SJCRH30 (cell line): ENCODE measurements at places on chromosomes 4 and X.
A peak's percentile ranks its signal among the peaks of the same experiment; 100 is the strongest.

DNA sequence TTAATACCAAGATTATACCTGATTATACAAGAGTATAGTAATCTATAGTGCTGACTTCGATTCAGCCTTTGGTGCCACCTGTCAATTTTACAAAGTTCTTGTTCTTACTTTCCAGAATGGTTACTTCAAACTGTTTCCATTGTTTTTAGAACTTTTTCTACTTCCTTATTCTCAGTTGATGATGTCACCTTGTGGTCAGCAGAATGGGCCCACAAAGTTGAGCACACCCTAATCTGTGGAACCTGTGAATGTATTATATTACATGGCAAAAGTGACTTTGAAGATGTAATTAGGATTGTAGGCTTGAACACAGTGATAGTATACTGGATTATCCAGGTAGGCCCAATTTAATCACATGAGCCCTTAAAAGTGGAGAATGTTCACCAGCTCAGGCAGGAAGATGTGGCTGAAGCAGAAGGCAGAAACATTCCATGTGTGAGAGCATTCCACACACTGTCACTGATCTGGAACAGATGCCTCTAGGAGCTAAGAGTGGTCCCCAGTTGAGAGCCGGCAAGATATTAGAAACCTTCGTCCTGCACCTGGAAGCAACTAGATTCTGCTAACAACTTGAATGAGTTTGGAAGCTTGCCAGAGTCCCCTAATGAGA, 6.3 kb upstream of the SGMS2 start:
- no peak for DNase-seq

GRCh38 chr4:141702472-141703182, 66.2 kb downstream of the IL15 start:
- DNase-seq, result peak; percentile 98

GRCh38 chr4:87009095-87009648, 74.4 kb downstream of the AFF1 start:
- DNase-seq, result no peak

DNA sequence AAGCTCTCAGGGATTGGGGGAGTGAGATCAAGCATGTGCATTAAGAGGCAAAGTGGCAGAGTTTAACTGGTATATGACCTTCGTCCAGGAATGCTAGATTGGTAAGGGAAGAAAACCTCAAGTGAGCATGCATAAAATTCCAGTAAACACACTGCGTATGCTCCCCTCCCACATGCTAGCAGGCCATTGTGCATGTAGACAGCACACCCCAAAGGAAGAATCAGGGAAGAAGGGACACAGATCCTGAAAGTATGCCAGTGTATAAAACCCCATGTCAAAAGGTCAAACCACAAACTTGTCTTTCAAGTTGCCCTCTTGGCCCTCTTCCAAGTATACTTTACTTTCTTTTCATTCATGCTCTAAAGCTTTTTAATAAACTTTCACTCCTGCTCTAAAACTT, 405.2 kb upstream of the CNKSR2 start:
- DNase-seq, result peak; percentile 33

- DNase-seq, result no peak
These were observed 31.2 kb upstream of the UXT start for GRCh38 chrX:47690175-47690574.

GRCh38 chrX:23726191-23726590, 16.9 kb downstream of the ACOT9 start:
- no peak for DNase-seq

DNA sequence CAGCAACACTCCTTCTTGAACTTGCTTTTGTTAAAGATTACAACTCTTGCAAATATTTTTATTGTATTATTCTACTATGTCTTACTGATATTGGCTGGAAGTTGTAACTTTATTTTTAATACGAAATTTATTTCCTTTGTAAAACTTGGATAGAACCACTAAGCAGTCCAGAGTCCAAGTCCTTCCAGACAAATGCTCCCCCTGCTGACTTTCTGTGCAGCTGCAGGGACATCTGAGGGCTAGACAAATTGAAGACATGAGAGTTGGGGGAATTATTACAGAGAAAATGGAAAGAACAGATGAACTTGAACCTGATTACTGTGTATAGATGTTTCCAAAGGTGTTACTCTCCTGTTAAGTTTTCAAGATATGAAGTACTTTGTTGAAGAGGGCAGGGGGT, 238.8 kb downstream of the GRIA3 start:
- peak; percentile 7 for DNase-seq

DNA sequence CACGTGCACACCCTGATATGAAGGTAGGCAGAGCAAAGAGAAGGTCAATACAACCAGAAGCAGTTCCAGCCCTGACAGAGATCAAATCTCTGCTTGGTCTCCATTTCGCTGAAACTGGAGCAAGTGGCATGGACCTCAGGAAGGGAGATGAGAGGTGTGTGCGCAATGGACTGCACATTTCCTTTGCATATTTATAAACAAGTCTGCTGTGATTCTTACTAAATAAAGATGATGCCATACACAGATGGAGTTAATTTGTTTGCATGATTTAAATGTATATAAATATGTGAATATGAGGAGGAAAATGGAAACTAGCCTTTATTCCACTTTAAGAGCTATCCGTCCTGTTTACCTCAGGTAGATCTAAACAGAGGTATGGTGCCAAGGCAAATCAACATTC, 2.1 kb upstream of the SCRG1 start:
- DNase-seq, result no peak

DNA sequence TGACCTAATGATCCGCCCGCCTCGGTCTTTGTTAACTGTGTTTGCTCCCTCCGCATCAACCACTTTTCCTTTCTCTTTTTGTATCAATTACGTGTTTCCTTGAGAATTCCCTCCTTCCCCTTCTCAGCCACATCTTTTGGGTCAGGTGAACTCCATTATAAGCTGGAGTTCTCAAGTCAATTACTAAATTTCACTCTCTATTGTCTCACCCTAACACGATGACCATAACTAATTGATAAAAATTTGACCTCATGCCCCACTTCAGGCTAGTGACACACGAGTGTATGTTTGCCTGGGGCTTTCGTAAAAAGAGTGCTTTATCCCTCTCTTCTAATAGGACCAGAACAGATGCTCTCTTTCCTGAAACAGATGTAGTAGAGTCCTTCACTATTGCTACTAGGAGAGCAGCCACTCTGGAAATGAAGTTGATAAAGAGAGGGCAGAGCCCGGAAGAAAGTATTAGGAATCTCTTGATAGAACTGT, 403.6 kb upstream of the ANXA10 start:
- peak; percentile 71 for DNase-seq

- no peak for DNase-seq
These were observed 23.3 kb downstream of the MECP2 start for GRCh38 chrX:154074199-154074598.

GRCh38 chr4:4719436-4719835, 140.0 kb upstream of the MSX1 start:
- DNase-seq, result peak; percentile 11

GRCh38 chr4:89171176-89171805, 60.0 kb downstream of the TIGD2 start:
- no peak for DNase-seq

DNA sequence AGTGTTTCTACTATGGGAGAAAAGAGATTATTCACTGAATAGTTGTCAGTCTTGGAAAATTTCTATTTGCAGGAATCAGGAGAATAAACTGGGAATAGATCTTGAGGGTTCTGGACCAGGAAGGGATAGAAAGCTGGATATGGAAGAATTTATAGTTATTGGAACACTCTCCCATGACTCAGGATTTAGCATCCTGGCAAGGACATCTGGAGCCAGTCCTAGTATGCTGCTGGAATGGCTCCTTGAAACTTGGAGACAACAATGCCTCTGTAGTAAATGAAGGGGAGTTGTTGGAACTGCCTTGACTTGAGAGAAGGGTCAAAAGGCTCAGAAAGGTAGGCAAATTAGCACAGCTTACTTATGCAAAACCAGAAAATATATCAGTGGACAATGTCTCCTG, 23.5 kb upstream of the THOC2 start:
- DNase-seq, result no peak

DNA sequence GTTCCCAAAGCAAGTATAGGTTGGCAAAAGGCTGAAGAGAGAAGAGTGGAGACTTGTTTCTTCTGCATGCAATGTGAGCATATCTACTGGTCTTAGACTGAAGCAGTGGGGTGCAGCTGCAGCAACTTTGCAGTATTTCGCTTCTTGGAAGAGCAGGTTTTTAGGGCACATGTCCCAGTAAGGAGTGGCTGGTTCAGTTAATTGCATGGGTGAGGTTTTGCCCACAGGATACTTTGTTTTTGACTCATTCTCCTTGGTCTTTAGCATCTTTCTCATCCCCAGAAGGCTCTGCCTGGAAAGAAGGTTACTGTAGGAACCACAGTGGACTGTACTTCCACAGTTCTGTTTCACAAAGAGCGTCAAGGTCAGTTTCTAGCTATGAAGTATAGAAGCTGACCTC, 68.0 kb upstream of the NR3C2 start:
- DNase-seq, result no peak

DNA sequence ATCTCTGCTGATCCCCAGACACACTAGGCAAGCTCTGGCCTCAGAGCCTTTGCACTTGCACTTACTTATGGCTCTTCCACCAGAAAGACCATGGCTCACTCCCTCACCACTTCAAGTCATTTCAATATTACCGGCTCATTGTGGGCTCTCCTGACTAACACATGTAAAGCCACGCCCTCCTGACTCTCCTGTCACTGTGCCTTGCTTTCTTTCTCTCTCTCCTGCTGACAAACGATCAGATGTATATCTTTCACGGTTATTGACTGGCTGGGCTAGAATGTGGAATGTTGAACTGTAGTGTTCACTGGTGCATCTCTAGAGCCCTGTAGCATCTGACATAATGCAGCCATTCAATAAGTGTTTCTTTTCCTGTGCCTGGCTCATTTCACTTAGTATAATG, 425.1 kb downstream of the RAB28 start:
- no peak for DNase-seq

GRCh38 chr4:13515268-13515667, 29.0 kb downstream of the NKX3-2 start:
- no peak for DNase-seq

DNA sequence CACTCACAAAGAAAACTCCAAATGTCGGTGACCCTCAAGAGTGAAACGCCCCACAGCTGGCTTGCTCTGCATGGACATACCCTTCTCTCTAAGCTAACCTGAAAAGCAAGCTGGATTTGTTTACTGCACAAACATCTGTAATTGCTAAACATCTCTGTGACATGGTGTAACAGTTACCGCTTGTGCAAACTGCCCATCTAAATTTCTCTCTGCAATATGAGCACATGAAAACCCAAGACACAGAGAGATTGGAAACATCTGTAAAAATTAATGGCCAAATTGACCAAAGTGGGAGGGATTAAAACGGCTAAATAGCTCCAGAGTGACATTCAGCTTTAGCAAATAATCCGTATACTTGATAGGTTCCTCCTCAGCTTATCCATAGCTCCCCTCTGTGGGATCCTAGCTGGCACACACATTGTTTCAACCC, 155.0 kb upstream of the MAP3K15 start:
- peak; percentile 56 for DNase-seq

GRCh38 chr4:16931339-16932305, 33.2 kb upstream of the LDB2 start:
- no peak for DNase-seq

- DNase-seq, result no peak
These were observed 33.0 kb upstream of the HMX1 start for GRCh38 chr4:8904666-8905065.

- no peak for DNase-seq
These were observed 35.1 kb downstream of the CLDN22 start for GRCh38 chr4:183284965-183285364.

- no peak for DNase-seq
These were observed 155.9 kb upstream of the RASGEF1B start for GRCh38 chr4:81627590-81627989.

DNA sequence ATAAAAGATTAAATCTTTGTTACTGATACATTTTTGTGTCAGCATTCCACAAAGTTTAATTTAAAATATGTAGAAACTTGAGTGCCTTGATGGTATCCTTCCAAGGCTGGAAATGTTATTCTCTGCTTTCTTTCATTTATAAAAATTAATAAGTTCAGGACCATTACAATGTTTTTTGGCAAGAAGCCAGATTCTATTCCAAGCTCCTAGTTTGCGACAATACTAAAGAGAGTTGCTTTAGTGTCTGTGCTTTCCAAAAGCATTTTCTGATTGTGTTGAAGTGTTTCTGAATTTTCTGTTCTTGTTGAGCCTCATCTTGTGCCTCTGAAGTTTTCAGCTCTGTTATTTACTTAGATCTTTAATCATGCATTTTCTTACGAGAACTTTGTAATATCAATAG, 516.2 kb downstream of the KCTD8 start:
- DNase-seq, result no peak

GRCh38 chrX:155263854-155264628, at the start of gene RAB39B:
RAB39B (minus strand) TSS chrX:155264491; CDS start chrX:155264288, 203 bp downstream.
- DNase-seq, result peak; percentile 48

DNA sequence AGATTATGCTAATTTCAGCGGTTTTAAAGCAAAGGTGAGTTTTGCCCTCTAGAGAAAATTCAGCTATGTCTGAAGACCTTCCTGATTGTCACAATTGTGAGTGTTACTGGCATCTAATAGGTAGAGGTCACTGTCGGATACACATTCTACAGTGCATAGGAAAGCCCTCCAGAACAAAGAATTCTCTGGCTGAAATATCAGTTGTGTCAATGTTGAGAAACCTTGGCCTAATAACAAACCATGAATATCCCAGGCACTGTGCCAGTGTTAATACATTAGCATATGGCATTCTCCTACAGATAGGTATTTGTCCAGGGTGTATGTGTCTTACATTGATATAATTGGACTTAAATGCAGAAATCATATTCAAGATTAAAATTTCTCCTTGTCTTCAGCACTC, 294.3 kb downstream of the FSTL5 start:
- DNase-seq, result no peak

- DNase-seq, result no peak
These were observed 23.7 kb upstream of the PSAPL1 start for GRCh38 chr4:7458477-7458876.

GRCh38 chr4:83757121-83757621, 221.3 kb downstream of the GPAT3 start:
- DNase-seq, result no peak

DNA sequence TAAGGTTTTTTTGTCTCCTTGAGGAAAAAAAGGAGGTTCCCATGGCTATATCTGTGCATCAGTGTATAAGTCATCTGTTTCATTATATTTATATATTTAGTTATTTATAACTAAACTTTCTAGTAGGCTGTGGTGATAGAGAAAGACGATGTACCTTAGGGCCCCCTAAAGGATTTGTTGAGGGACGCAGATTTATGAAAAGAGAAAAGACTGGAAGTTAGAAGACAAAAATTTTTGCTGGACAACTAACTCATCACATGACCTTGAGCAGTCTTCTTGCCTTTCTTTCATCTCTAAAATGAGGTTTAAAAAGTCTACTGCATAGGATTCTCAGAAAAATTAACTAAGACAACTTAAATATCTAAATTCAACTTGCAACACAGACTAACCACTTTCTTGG, 6.1 kb downstream of the GASK1B start:
- DNase-seq, result no peak

- no peak for DNase-seq
These were observed 84.9 kb downstream of the BCOR start for GRCh38 chrX:40012868-40013265.

DNA sequence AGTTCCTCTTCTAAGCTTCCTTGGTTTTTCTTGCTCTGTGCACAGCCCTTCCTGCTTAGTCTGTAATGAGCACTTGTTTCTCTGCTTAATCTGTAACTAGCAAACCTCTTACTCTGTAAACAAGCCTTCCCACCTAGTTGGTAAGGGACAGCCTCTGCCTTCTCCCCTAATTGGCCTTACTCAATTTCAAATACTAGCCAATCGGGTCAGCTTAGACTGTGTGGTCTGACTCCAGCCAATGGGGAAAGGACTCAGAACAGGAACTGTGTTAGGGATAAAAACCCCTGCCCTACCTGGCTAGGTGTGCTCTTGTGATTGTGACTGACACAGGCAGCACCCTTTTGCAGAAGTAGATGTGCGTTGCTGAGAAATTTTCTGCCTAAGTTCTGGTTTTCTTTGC, 136.5 kb upstream of the AADAT start:
- no peak for DNase-seq
